ENCODE measurements at places on chromosomes 2 and 18.

GRCh38 chr18:33201509-33201926, 239.0 kb downstream of the CCDC178 start:
- DNase-seq = no peak

DNA sequence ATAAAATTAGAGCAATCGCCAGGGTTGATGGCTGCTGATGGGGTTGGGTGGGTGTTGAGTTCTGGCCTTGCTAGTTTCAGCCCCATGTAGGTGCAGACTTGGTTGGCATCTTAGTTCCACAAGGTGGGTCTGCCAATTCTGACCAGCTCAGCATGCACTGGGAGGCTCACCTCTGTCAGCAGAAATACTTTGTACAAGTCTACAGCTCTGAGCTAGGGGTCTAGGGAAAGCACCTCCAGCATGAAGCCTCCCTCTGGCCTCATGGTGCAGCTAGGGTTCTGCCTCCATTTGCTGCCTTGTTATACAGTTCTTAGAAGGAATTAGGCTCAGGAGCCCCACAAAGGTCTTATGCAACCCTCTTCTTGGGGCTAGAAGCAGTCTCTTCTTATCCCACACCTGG, 278.9 kb upstream of the HDAC4 start:
- no peak for DNase-seq

DNA sequence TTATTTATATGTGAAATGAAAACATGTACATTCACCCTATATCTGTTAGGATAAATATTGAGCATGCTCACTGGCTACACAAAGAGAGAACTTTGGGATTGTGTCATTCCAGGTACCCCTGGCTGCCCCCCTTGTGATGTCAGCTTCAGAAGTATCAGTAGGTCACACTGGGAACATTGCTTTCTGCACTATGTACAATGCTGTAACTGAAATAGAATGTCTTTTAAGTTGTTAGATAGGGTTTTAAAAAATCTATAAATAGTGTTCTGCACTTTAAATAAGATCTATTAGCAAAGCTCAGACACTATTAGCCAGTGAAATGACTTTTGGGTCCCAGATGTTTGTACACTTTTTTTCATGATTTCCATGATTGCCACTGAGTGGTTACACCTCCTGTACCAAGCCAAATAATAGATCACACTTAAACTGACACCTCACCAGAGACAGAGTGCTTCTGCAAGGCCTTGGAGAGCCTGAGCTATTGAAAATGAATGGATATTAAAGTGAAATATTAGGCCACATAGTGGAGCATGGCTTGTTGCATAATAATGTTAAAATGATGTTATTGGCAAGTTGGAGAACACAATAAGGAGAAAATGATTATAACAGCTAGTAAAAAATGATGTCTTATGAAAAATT, 297.0 kb upstream of the NXPH2 start:
- DNase-seq = no peak

DNA sequence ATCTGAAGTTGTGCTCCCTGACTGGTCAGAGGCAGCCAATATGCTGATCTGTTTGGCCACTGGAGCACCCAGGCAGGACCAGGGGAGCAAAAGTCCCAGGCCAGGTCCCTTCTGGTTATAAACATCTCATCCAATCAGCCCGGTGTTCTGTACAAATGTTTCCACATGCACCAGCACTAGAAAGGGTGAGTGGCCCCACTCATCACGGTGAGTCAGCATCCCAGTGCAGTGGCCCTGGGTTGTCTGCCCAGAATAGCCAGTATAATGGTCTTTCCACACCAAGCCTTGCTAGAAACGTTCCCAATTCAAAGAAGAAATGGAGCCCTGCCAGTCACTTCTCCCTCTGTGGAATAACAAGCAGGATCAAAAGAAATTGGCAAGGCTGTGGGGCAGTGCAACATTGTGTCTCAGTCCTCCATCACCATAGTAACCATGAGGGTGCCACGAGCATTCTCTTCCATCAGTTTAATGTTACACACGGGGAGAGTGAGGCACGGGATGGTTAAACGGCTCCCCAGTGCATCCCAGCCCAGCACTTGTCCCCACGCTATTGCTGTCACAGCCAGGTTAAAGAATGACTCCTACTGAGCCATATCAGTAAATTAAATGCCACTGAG, 174.9 kb downstream of the SEPTIN10 start:
- DNase-seq = no peak

DNA sequence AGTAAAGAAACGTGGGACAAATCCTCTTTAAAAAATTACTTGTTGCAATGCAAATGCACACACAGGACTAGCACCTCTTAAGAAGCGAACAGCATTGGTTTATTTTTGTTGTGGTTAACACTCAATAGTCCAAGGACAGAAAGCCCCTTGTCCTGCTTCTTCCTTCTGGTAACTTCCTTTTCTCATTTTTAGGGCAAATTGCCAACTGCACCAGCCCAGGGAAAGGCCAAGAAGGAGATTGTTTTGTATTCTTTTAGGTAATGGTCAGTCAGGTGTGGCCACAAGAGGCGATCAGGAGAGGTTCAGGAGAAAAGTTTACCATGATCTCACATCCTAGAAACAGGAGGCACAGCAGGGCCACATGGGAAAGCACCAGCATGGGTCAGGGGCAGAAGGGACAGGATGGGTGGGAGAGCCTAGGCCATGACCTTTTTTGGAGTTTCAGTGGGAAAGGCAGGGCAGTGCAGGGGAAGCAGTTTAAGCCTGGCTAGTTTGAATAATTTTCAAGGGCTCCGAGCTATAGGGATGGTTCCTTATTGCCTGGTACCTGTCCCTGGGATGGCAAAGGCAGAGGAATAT, 73.0 kb downstream of the CHRNA1 start:
- DNase-seq = no peak

DNA sequence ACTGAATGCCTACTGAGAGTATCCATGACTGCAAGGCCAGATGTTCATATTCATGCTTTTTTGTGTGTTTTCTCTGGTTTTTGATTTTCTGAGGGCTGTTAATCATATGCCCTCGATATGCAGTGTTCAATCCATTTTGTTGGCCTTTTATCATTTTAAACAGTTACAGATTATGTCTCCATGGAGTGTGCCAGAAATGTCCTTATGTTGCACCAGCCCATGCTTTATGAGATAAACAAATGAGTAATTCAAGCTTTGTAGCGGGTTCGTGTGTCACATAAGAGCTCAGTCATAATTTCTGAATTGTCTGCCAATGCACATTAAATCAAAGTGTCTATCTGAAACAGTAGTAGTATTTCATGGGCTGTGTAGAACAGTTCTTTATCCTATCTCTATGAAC, 583.0 kb downstream of the THSD7B start:
- no peak for DNase-seq

- DNase-seq = no peak
Observed at GRCh38 chr18:49650426-49650891, 88.6 kb downstream of the LIPG start.

- peak; percentile 51 for DNase-seq
Observed at GRCh38 chr18:35143622-35144596, 96.9 kb upstream of the ZNF397 start.

DNA sequence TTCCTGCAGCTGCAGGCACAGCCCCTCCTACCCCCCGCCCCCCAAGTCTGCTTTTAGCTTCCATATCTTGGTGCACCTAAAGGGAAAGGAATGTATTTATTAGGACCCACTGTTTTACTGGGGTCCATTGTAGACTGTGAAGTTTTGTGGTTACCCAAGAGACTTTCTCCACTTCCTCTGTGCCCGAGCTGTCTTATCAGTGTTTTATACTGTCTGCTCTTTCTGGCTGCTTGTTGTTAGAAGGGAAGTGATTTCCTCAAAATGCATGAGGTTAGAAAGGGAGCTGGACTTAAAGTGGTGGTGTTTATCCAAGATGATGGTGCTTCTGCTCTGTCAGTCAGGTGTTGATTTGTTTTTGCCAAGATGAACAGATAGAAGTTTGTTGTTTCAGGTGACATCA, 85.0 kb downstream of the PTH2R start:
- no peak for DNase-seq

- DNase-seq = no peak
Observed at GRCh38 chr2:44972771-44973535, 31.5 kb downstream of the SIX3 start.

DNA sequence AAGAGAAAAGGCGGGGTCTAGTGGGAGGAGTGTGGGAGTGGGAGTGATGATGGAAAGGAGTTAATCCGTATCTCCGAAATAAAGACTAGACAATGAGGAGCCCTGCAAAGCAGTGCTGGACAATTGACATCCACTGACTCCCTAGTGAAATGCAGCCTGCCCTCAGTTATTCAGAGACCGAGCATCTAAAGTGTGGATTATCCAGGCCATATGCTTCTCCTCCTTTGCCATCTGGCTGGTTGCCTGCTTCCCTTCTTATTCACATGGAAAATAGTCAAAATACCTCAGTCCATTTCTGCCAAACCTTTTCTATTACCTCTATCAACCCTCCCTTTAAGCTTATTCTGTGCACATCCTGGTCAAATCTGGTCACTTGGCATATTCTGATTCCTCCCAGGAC, 288.8 kb upstream of the SIX3 start:
- no peak for DNase-seq

- no peak for DNase-seq
Observed at GRCh38 chr18:41992066-41992465, 37.0 kb downstream of the PIK3C3 start.

DNA sequence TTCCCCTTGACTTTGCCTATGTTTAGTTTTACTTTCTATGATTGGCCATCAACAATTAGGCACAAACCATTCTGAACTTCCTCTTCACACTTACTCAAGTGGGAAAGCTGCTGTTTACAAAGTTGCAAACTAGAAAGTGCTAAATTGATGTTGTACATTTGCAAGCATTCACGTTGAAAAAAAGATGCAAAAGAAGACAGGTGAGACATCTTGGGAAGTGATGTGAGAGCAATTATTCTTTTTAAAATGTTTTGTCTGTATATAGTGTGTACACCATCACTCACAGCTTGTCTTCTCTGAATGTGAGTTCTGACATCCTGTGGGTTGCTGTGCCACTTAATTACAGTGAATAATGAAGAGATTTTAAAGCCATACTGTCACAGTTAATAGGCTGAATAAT, 874.1 kb upstream of the LRATD1 start:
- no peak for DNase-seq

GRCh38 chr18:74139411-74139810, 8.2 kb downstream of the FBXO15 start:
- DNase-seq = no peak

- DNase-seq = peak; percentile 35
Observed at GRCh38 chr18:55588111-55588869, at the start of gene TCF4. Gene TCF4, minus strand, starts transcription at chr18:55588192. Its CDS starts 1,076 bp downstream, at chr18:55587116.

- no peak for DNase-seq
Observed at GRCh38 chr2:1900732-1901131, 156.4 kb upstream of the PXDN start.

DNA sequence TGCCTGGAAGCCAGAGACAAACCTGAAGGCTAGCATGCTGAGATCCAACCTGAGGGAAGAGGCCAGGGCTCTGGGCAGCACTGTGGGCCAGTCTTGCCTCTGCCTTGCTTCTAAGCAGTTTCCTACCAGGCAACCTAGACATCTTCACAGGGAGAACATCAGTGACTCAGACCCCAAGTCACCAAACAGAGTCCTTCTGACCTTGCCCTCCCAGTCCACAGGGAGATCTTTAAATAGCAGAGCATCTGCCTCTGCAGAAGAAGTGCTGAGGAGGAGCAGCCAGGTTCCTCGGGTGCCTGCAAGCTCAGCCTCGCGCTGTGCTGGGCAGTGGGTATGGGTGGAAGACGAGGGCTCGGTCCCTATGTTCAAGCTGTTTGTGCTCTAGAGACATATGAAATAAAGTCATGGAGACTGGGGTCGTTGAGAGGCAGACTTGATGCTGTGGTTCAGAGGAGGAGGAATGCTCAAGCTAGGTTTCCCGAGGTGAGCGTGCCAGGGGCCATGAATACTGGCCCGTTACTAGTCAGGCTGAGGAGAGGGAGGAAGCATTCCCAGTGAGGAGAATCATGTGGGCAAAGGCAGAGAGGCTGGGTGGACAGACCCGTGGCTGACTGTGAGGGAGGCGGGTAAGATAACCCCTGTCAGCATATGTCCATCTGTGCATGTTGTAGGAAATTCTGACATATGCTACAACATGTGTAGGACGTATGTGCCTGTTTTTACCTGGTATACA, 66.5 kb downstream of the BOLA3 start:
- DNase-seq = no peak

DNA sequence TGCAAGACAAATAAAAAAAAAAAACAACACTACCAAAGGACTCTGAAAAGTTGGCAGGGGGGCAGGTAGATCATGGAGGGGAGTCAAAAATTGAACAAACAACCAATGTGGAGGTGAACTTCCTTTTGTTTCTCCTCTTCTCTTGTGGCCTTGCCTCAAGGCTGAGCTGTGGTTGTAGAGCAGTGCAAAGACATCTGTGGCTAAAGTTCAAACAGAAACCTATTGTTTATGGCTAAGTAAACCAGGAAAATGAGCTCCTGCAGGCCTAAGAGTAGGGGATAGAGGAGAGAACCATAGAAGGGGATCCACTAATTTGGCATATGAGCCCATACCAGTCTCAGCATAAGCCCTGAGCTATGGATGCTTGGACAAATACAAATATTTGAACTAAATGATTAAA, 40.2 kb upstream of the EGR4 start:
- DNase-seq = no peak

DNA sequence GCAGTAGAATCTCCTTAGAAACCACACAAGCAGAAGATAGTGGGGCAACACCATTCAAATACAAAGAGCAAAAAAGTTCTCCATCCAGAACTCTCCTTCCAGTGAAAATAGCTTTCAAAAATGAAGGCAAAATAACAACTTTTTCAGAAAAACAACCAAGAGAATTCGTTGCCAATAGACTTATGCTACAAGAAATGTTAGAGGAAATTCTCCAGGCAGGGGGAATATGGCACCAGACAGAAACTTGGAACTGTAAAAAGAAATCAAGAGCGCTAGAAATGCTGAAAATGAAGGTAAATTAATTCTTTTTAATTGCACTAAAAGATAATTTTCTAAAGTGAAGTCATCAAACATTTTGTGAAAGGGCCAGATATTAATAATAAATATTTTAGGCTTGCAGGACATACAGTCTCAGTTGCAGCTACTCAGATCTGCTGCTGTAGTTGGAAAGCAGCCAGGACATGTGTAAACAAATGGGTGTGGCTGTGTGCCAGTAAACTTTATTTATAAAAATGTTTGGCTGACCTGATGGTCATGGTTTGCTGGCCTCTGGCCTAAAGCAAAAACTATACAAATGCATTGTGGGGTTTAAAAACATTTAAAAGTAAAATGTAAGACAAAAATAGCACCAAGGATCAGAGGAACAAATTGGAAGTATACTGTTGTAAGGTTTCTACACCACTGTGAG, 73.7 kb upstream of the TGFA start:
- no peak for DNase-seq

- DNase-seq = no peak
Observed at GRCh38 chr2:240077442-240077841, 24.1 kb upstream of the OR6B3 start.

DNA sequence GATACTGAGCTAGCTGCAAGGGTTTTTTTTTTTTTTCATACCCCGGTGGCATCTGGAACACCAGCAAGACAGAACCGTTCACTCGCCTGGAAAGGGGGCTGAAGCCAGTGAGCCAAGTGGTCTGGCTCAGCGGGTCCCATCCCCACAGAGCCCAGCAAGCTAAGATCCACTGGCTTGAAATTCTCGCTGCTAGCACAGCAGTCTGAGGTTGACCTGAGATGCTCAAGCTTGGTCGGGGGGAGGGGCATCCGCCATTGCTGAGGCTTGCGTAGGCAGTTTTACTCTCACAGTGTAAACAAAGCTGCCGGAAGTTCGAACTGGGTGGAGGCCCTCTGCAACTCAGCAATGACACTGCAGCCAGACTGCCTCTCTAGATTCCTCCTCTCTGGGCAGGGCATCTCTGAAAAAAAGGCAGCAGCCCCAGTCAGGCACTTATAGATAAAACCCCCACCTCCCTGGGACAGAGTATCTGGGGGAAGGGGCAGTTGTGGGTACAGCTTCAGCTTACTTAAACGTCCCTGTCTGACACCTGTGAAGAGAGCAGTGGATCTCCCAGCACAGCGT, 5.1 kb upstream of the MIB1 start:
- no peak for DNase-seq
